C1 segment of cervical spinal cord (tissue), 14 donors: ENCODE measurements at places on chromosomes 4 and X.
A peak's percentile ranks its signal among the peaks of the same experiment; 100 is the strongest.

- no peak for DNase-seq
These were observed 81.9 kb downstream of the FAM114A1 start for GRCh38 chr4:38949411-38950051.

GRCh38 chrX:117094149-117094548 is 631.4 kb upstream of the CT83 start:
- DNase-seq, result no peak

GRCh38 chr4:19531906-19532848 is 719.5 kb upstream of the SLIT2 start:
- DNase-seq, result no peak

- DNase-seq, result peak; percentile 40
These were observed 21.8 kb downstream of the STARD8 start for GRCh38 chrX:68669094-68669860.

GRCh38 chr4:3335385-3335784 is 42.6 kb downstream of the RGS12 start:
- no peak for DNase-seq

- no peak for DNase-seq
These were observed 177.8 kb downstream of the RAB28 start for GRCh38 chr4:13306356-13306755.

DNA sequence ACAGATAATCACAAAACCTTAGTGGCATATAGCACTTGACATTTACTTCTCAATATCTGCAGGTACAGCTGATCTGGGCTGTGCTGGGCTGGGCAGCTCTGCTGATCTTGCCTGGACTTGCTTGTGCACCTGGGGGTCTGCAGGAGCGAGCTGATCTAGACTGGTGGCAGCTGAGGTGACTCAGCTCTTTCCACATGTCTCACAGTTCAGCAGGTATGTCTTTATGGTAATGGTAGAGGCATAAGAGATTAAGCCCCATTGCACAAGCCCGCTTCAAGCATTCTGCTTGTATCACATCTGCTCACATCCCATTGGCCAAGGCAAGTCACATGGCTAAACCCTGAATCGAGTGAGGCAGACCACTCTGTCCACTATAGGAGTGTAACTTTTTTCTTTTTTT is 506.7 kb downstream of the BCOR start:
- no peak for DNase-seq

DNA sequence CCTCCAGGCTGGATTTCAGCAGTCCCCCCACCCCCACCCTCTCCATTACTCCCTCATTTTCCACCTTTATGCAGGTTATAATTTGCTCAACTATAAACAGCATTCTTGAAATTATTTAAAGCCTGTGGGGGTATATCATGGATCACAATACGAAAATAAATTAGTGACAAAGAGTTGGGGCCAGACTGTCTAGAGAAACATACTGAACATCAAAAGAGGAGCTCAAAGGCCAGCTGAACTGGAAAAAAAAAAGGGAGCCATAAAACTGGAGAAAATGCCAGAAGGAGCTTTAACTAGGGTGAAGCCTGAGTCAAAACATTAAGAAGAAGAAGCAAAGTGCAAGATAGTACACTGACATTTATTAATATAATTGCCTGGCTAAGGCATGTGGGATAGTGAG is 137.8 kb downstream of the ANTXR2 start:
- no peak for DNase-seq

DNA sequence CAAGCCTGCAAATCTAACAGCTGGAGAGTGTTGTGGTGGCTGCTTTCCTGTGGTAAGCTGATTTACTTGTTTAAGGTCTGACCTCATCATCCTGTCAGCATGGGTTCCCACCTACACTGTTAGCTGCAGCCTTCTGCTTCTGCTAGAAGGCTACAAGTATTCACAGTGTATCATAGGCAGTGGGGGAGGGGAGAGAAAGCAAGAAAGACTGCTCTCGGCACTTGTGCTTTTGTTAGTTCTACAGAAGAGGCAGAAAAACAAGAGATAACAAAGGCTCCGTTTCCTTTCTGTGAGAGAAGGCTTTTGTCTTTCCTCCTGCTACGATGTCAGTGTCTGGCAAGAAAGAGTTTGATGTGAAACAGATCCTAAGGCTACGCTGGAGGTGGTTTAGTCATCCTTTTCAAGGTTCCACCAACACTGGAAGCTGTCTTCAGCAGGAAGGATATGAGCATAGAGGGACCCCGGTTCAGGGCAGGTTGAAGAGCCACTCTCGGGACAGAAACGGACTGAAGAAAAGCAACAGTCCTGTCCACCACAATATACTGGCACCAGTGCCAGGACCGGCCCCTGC is at the start of gene KLHL4:
Gene KLHL4, plus strand, starts transcription at position 232 of the 571 bp plus-strand sequence. Its CDS starts 92 bp downstream, at position 324.
- no peak for DNase-seq

DNA sequence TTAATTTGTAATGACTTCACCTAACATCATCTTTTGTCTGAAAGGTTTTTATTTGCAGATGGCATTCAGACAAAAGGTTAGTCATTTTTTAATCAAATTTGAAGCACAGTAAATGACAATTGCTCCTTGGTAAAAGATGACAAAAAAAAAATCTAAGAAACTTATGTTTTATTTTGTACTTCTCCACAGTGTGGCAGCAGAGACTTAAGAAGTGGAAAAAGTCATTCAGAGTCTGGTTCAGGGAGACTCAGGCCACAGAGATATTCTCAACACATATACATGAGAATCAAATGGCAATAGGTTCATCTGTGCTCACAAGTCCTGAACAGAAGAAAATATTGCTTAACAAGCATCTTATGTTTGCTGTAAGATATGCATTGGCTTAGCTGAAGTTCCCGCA is 436.2 kb downstream of the KCNIP4 start:
- DNase-seq, result no peak

GRCh38 chr4:89121387-89122068 is 10.2 kb downstream of the TIGD2 start:
- DNase-seq, result no peak

- DNase-seq, result no peak
These were observed 10.8 kb upstream of the KLKB1 start for GRCh38 chr4:186216465-186217024.

- no peak for DNase-seq
These were observed 81.7 kb upstream of the STOX2 start for GRCh38 chr4:183823434-183823833.
